ENCODE measurements at places on chromosomes 7 and 10.

GRCh38 chr7:156544919-156545715, 95.5 kb upstream of the RNF32 start:
- DNase-seq: no peak

GRCh38 chr7:128150223-128150865, 90.7 kb upstream of the LEP start:
- DNase-seq: no peak

DNA sequence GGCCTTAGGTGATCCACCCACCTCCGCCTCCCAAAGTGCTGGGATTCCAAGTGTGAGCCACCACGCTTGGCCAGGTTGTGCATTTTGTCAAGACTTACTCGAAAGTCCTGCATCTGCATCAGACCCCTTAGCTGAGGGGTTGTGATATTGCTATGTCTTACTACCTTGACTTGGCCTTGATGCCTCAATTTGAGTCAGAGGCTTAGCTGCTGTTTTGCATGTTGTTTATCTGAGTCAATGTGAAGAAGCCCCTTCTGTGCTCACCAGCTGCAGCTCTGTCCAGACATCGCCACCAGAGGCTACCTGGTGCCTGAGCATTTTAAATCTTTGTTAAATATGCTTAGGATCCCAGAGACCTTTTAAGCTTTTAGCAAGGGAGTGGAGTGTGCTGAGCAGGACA, 18.1 kb downstream of the UBE2D4 start:
- no peak for DNase-seq

GRCh38 chr10:116997015-116997414, 8.0 kb downstream of the SHTN1 start:
- DNase-seq: no peak

GRCh38 chr7:99170730-99171074, 26.8 kb upstream of the SMURF1 start:
- DNase-seq: no peak

DNA sequence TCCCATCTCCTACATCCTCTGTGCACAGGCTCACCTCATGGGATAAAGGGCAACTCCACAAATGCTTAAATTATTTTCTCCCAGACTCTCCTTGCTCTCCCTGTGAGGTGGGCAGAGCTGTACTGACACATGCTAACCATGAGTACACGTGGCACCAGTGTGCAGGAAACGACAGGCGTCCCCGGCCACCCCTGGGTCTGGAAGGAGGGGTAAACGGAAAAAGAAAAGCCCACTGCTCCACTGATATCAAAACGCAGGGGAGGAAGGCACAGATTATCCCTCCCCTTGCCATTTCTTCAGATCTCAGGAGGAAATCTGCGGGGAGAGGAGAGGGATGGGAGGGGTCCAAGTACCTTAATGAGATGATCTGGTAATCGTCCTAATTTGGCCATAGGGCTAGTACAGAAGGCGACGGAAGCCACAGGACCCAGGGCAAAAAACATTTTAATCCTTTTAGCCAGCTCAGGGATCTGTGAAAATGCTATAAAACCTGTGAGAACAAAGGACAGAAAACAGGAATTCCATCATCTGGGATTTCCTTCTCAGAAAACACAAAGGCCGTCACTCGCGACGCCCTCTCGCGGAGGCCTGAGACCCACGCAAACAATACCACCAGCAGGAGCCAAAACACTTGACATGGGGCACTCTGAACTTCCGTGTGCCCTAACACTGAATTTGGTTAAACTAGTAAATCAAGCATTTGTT, 17.8 kb upstream of the CH25H start:
- DNase-seq: no peak

GRCh38 chr10:32943854-32944661, 14.0 kb downstream of the ITGB1 start:
- DNase-seq: no peak

GRCh38 chr10:47384148-47384921, at the start of gene ZNF488:
Gene ZNF488 (minus strand): TSS chr10:47384293. CDS start chr10:47368829, 15,464 bp downstream.
- DNase-seq: no peak

DNA sequence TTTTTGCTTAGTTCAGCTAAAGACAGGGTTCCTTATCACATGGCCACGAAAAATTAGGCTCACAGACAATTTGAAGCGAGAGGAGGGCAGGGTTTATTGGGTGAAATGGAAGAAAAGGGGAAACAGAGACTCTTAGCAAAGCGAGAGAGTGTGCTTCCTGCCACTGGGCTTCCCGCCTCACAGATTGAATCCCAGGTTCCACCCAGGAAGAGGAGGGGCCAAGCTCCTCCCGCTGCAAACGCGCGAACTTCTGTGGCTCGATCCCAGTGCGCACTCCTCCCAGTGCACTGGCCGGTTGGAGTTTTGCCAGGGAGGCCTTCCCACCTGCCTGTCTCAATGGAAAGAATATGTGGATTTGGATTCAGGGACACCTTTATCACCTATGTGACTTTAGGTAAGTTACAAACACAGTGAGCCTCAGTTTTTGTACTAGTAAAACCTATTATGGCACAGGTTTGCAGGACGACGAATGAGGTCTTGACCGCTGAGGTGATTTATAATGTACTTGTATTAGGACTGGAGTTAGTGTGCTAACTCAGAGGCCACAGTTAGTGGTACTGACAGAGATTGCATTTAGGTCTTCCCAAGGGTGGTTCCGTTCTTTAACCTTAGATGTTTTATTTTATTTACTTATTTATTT, 48.5 kb upstream of the SP8 start:
- no peak for DNase-seq

- no peak for DNase-seq
These were observed 22.8 kb upstream of the PWWP2B start for GRCh38 chr10:132374176-132374575.

- DNase-seq: no peak
These were observed 26.3 kb downstream of the CRCP start for GRCh38 chr7:66140924-66141323.

- DNase-seq: no peak
These were observed 296.4 kb upstream of the MKLN1 start for GRCh38 chr7:131031099-131031868.

DNA sequence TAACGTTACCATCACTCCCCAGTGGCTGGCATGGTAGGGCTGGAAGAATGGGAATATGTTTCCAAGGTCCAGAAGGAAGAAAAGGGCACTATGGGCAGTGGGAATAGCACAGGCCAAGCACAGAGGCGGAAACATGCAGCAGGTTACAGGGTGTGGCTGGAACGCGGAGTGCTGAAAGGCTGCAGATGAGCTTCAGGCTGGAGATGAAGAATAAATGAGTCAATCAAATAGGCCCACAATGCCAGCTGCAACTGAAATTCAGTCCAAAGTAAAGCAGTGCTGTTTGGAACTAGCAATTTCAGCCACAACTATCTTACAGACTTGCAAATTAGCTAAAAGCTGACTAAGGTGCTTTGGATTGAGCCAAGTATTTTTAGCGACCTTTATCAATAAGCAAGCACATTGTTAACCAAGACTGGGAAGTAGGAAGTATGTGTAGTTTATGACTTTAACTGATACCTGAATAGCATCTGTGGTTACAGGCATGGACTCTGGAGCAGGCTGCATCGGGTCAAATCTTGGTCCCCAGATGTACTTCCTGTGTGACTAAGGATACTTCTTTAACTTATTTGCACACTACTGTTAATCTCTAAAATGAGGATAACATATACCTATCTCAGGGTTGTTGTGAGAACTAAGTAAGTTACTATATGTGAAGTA, 77.5 kb upstream of the CTTNBP2 start:
- DNase-seq: no peak

- no peak for DNase-seq
These were observed 450.9 kb upstream of the VSTM2A start for GRCh38 chr7:54091322-54091721.

- no peak for DNase-seq
These were observed 2.6 kb downstream of the TMEM243 start for GRCh38 chr7:87216701-87217508.

DNA sequence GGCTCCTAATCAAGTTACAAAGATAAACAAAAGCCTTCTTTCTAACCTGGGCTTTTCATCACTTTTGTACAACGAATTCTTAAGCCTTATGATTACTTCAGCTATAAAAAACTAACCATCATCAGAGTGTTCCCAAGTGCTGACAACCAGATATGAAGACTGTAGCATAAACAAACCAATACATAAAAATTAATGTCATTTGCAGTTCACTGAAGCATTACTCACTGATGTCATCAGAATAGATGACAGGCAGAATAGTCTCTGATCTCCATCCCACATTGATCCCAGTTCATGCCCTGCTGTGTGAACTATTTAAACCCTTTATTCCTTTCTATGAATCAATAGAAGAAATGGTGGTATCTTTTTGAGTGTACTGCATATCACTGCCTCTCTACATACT, 84.4 kb downstream of the DNAJC1 start:
- DNase-seq: no peak

GRCh38 chr7:18059171-18059570, 31.5 kb upstream of the PRPS1L1 start:
- DNase-seq: no peak

DNA sequence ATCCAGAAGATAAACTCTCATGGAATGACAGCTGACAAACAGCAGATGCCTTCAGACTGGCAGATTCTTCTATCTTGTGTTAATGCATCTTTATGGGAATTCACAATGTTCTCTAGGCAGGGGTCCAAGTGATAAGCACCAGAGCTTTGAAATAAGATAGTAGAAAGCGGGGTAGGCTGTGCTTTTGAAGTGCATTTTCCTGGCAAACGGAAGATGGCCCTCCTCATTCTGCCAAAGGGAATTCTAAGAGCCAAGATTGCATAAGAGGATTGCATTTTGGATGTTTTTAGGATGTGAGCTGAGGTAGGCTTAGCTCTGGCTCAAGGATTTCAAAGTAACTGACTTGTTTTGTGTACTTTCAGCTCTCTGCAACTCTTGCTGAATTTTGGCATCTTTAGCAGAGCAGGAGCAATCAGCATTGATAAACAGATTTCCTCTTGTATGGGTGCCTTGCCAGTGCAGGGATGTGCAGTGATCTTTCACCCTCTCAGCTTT, 298.5 kb upstream of the KLF6 start:
- no peak for DNase-seq

- no peak for DNase-seq
These were observed 6.6 kb upstream of the PON1 start for GRCh38 chr7:95330961-95331337.

- no peak for DNase-seq
These were observed 62.0 kb downstream of the ZNF33B start for GRCh38 chr10:42576338-42576737.

DNA sequence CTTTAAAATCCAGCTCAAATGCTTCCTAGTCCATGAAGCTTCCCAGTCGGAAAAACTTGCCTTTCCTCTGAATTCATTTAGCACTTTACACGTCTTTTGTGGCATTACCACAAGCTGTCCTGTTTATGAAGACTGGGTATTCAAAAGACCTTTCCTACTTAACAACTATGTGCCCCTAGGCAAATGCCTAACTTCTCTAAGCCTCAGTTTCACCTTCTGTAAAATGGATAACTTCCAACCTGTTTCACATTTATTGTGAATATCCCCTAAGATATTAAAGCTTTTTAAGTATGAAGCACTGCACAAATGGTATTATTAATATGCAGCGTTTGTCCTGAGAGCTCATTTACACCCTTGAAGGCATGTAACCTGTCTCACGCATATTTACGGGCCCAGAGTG, 843 bp downstream of the CFAP70 start:
- DNase-seq: no peak

DNA sequence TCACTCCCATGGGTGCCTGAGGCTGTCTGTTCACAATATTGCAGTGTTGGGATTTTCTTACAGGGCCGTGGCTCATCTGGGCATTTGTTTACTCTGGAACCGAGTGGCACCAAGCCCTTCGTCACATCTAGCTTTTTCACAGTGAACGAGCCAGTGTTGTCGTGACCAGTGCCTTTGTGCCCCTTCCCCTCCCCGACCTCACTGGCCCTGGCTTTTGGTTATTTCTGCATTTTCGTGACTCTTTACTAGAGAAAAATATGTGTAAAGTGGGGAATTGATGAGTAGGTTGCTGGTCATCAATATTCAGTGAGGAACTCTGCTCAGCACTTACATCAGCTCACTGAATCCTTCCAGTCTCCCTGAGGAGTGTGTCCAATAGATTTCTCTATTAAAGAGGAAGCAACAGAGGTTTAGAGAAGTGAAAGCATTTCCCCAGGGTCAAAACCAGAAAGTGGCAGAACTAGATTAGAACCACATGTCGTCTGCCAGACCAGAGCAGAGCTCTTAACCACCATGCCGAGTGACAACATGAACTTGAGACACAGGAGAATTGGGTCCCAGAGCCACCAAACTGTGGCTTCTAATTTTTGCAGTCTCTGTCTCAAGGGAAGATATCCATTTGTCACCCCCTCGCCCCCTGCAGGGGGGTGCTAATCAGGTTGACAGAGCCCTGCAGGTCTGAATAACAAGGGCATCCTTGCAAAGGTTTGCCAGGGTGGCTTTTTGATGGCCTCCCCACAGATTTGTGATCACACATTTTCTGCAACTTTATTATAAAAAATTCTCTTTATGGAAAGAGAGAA, 125.3 kb downstream of the CHN2 start:
- DNase-seq: no peak

DNA sequence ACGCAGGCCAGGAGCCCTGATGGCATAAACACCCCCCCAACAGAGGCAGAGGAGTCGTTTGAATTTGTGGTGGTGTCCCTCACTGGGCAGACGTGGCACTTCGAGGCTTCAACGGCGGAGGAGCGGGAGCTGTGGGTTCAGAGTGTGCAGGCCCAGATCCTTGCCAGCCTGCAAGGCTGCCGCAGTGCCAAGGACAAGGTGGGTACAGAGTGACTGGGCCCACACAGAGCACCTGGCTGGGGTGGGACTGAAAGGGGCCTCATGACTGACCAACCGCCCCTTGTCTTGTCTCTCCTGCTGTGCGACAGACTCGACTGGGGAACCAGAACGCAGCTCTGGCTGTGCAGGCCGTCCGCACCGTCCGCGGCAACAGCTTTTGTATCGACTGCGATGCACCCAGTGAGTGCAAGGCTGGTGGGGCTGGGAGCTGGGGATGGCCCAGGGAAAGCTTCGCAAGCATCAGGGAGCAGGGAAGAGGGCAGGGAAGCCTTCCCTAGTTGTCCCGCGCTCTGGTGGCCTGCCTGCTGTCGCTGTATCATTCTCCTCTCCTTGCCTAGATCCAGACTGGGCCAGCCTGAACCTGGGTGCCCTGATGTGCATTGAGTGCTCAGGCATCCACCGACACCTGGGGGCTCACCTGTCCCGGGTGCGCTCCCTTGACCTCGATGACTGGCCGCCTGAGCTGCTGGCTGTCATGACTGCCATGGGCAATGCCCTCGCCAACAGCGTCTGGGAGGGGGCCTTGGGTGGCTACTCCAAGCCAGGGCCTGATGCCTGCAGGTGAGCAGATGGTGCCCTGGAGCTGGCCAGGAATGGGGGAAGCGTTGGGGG, 25.4 kb downstream of the GBX1 start:
- DNase-seq: no peak

- DNase-seq: no peak
These were observed 7.4 kb downstream of the TAS2R41 start for GRCh38 chr7:143485094-143485493.

- DNase-seq: no peak
These were observed 587 bp upstream of the CELF2 start for GRCh38 chr10:11017000-11017569.

DNA sequence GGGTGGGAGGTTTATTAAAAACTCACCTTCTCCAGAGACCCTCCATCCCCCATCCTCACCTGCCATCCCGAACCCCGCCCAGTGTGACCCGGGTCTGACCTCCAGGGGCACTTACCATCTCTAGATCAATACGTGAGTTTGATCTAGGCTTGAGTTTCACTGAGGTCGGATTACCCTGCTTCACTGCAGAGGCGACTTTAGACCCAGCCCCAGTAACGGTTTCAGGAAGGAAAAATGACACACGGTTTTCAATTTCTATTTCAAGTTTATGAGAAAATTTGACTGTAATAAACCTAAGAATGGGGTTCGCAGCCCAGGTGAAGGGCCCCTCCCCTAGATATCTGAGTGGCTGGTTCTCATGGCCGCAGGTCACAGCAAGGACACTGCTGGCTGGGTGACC, 33.1 kb downstream of the RCC1L start:
- no peak for DNase-seq

Data from esophagus squamous epithelium (tissue), 5 donors.